ENCODE measurements at places on chromosomes 5 and 9. TPM values are rescaled to one million over a fixed set of nuclear protein-coding genes. Genes with fewer than 3 reads are reported as not detected.
A peak's percentile ranks its signal among the peaks of the same experiment; 100 is the strongest.

The SHC3 gene
- total RNA-seq = 0.11 TPM

The ARL14EPL gene
- total RNA-seq = not detected

DNA sequence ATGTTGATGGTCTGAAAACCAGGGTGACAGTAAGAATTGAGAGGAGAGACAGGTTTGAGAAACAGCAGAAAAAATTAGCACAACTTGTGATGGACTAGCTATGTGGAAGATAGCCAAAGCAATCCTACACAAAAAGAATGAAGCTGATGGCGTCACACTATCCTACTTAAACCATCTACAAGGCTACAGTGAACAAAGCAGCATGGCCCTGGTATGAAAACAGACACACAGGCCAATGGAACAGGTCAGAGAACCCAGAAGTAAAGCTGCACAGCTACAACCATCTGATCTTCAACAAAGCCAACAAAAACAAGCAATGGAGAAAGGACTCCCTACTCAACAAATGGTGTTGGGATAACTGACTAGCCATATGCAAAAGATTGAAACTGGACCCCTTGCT is 7.5 kb upstream of the UBE2R2 start:
- H3K27ac ChIP-seq = no peak overlapping the region
- H3K36me3 ChIP-seq = no peaks in the 10 kb centered on the region
- H3K4me3 ChIP-seq = no peak overlapping the region
- H3K27me3 ChIP-seq = no peaks in the 10 kb centered on the region
- H3K4me1 ChIP-seq = peaks cover 10% of the 10 kb centered on the region
- no peak for DNase-seq

- peaks cover 39% of the 10 kb centered on the region for H3K4me1 ChIP-seq
- H3K27ac ChIP-seq = peak overlapping the region; percentile 74
- no peaks in the 10 kb centered on the region for H3K27me3 ChIP-seq
- H3K36me3 ChIP-seq = peaks cover 6% of the 10 kb centered on the region
These were observed 77.4 kb downstream of the OTULIN start for GRCh38 chr5:14741801-14742440.

DNA sequence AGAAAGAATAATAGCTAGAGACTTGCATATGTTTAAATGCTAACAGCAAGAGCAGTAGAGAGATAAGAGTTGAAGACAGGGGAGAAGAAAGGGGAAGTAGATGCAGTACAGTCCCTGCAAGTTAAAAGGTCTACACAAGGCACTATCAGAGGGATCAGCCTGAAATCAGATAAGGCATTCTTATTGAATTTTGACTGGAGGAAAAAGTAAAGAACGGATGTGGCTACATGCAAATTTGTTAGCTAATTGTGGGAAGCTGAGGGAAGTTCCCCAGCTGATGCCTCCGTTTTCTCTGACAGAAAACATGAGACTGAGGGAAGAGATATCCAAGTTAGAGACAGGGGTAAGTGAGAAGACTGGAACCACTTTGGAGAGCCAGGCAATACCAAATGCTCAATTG is 12.9 kb upstream of the RHOBTB3 start:
- H3K27me3 ChIP-seq = no peaks in the 10 kb centered on the region
- H3K27ac ChIP-seq = no peak overlapping the region
- H3K4me3 ChIP-seq = no peak overlapping the region

DNA sequence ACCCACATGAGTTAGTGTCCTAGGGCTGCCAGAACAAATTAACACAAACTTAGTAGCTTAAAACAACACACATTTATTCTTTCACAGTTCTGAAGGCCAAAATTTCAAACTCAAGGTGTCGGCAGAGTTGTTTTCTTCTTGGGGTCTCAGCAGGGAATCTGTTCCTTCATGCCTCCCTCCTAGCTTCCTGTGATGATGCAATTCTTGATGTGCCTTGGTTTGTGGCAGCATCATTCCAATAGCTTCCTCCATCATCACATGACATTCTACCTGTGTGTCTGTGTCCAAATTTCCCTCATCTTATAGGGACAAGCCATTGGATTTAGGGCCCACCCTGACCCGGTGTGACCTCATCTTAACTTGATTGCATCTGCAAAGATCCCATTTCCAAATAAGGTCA is 12.2 kb upstream of the SLC25A48 start:
- H3K4me3 ChIP-seq = no peak overlapping the region
- H3K27me3 ChIP-seq = no peaks in the 10 kb centered on the region
- H3K27ac ChIP-seq = no peak overlapping the region
- no peaks in the 10 kb centered on the region for H3K36me3 ChIP-seq
- H3K4me1 ChIP-seq = no peaks in the 10 kb centered on the region
- no peak for DNase-seq

- no peak overlapping the region for H3K4me3 ChIP-seq
- H3K36me3 ChIP-seq = no peaks in the 10 kb centered on the region
- H3K27ac ChIP-seq = no peak overlapping the region
- no peaks in the 10 kb centered on the region for H3K27me3 ChIP-seq
- DNase-seq = no peak
These were observed 175.3 kb upstream of the ZNF608 start for GRCh38 chr5:124921694-124922093.
